Hematopoietic multipotent progenitor cell treated with erythropoietin and hydrocortisone succinate and interleukin-3 and kit ligand, for 6 days (in vitro differentiated cells): ENCODE measurements at places on chromosomes 1 and 21.

DNA sequence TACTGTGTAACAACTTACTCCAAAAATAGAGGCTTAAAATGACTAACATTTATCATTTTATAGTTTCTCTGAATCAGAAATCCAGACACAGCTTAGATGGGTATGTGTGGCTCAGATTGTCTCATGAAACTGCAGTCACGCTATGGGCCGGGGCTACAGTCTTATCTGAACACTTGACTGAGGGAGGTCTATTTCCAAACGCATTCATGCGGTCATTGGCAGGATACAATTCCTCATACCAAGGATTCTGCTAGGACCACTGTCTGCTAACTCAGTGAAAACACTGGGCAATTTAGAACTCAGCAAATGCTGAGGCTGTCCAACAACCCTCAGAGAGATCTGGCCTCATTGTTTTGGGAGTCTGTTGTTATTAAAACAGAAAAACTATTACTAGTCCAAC, 178.6 kb downstream of the TBX15 start:
- DNase-seq = no peak

- peak; percentile 43 for DNase-seq
Observed at GRCh38 chr21:16419188-16419921, 689.6 kb downstream of the USP25 start.

- peak; percentile 53 for DNase-seq
Observed at GRCh38 chr1:206685334-206685768, 646 bp downstream of the MAPKAPK2 start.

DNA sequence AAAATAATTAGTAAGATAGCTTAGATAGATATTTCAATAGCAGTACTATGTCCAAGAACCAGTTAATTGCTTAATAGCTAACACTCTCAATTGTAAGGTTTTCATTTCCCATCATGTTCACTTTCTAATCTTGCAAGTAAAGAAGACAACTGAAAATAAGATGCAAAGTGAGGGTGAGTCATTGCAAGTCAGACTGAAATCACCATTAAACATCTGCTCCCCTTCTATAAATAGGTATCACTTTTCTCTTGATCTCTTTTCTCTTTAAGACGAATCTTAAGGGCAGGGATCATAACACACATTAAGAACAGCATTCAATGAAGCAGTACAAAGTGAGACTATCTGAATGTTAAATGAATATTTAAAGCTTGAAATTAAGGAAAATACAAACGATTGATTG, 40.4 kb downstream of the UBR4 start:
- DNase-seq = peak; percentile 24

GRCh38 chr1:180586671-180587155, 27.9 kb downstream of the OVAAL start:
- DNase-seq = no peak

- no peak for DNase-seq
Observed at GRCh38 chr1:177001556-177001955, 163.0 kb downstream of the ASTN1 start.

DNA sequence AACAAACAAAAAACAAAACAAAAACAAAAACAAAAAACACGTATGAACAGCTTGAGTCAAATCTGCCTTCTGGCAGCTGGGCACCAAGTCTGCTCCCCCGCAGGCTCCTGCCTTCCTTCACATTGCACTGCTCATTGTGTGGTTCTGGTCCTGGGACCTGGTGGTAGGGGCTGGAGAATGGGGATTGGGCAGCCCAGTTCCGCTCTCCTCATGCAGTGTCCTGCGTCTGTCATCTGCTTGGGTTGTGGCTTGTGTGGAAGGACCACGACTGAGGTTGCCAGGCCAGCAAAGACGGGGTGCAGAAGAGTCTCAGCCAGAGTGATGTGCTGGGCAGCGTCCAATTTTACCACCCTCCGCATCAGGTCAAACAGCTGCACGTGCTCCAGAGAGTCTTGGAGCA, 11.1 kb downstream of the OR2AJ1 start:
- DNase-seq = no peak

- no peak for DNase-seq
Observed at GRCh38 chr1:25994402-25995150, 3.3 kb downstream of the PAFAH2 start.

GRCh38 chr1:228985661-228986060, 250.4 kb downstream of the RHOU start:
- no peak for DNase-seq

GRCh38 chr1:95388031-95388430, 154.0 kb downstream of the RWDD3 start:
- no peak for DNase-seq

DNA sequence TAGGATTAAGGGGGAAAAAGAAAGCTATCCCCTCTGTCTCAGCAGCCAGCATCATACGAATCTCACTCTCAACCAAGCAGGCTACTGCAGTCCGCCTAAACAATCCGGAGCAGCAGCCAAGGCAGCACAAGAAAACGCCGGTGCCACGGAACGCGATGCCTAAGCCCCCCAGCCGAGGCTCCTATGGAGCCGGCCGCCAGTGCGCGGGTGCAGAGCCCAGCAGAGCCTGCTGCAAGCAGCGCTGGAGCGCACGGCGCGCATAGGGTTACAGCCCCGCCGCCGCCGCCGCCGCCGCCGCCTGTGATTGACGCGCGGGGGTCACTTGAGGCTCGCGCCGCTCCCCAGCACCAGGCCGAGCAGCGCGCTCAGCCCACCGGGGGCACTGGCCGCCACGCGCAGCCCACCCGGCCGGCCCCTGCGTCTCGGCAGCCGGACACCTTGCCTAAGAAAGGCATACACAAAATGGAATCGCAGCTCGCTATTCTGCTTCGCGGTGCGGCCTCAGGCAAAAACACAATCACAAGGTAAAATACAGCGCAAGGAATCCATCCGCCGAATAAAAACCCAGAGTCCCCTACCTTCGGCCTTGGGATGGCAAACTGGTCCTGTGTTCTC, 780 bp downstream of the HIVEP3 start:
- DNase-seq = peak; percentile 39

DNA sequence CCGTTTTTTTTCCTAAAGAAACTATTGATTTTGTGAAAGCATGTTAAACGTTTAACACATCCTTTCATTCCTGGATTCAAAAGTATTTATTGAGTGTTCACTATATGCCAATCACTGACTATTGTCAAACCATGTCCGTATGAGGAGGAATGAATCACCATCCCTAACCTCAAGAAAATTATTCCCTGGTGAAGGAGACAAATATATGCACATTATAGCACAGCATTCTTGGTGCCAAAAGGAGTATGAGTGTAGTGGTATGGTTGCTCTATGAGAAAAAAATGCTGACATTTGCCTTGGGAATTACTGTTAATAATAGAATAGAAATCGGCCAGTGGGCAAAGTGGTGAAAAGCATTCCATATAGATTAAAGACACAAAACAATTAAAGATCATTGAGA, 1390.1 kb downstream of the MRPL39 start:
- no peak for DNase-seq

GRCh38 chr1:55120538-55120937, 81.2 kb downstream of the PCSK9 start:
- no peak for DNase-seq

- no peak for DNase-seq
Observed at GRCh38 chr1:189315035-189315901, 1162.4 kb downstream of the BRINP3 start.

DNA sequence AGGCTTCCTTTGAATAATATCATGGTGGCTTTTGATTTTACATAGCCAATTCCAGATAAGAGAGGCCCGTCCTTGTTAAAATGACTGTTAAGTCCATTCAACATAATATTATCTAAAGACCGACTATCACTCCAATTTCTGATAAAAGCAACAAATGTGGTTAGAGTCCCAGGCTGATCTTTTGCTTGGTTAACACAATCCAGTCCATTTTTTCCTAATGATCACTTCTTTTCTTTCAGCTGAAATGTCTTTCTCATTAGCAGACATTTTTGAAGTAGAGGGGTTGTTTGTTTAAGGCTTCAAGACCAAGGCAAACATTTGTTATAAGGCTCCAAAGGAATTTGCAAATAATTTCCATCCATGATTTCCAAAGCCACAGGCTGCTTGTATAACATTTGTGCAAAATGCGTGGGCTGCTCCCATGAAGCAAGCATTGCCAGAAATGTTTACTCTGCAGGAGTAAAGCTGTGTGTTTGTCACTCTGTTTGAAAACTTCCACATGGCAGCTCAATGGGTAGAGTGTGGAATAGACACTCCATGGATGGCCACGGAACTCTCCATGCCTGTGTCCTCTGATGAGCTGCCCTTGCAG, 111.5 kb downstream of the PSMG1 start:
- no peak for DNase-seq

- no peak for DNase-seq
Observed at GRCh38 chr1:41238311-41238988, 3.7 kb downstream of the SCMH1 start.

DNA sequence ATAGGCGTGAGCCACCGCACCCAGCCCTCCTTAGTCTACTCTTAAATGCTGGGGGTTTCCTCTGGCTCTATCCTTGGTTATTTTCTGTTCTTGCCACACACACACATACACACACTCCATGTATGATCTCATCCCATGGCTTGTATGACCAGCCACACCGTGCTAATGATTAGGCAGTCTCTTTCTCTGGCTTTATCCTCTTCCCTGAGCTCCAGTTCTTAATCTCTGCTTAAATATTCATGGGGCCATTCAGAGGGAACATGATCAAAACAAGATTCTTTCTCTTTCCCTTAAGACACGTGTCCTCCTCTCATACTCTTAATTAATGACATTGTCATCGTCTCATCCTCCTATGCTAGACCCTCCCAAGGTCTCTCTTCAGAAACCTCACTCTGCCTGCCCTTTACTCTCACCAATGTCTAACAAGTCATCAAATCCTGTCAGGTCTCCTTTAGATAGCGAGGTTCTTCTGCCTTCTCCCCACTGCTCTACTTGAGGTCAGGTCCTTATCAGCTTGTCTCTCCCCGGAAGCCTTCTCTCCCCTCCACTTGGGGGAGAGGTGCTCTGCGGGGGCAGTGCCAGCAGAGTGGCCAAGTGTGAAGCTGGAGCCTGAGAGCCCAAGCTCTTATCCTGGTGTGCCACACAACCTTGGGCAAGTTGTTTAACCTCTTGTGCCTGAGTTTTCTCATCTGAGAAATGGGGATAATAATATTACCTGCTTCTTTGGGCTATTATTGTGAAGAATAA, 83.0 kb upstream of the GNG12 start:
- no peak for DNase-seq

DNA sequence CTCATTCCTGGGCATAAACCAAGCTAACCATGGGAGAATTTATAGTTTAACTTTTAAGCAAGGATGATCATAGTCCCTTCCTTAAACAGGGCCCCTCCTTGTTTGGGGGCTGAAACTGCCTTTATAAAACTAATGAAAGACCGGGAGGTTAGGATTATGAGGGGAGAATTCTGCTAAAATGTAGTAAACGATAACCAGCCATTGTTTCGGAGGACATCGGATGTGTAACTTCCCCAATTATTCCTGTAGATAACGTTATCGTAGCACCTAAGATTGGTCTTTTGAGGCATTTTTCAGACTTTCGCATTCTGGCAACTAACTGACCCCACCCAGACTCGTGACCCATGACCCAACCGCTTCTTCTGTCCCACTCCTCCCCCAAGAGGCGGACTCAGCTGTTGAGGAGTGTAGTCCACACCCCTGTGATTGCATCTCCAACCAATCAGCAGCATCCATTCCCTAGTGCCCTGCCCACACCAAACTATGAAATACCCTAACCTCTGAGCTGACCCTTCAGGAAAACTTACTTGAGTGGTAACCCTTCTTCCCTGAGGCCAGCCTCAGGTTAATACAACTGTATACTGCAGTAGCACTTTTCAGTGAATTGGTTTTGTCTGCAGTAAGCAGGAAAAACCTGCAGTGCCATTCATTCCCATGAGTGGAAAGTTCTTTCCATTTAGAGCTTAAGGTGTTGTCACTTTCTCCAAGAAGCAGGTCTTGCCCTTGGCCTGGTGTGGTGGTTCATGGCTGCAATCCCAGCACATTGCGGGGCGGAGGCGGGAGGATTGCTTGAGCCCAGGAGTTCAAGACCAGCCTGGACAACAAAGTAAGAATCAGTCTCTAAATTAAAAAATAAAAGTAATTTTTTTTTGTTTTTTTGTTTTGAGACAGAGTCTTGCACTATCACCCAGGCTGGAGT, 823 bp upstream of the SYF2 start:
- DNase-seq = peak; percentile 100

DNA sequence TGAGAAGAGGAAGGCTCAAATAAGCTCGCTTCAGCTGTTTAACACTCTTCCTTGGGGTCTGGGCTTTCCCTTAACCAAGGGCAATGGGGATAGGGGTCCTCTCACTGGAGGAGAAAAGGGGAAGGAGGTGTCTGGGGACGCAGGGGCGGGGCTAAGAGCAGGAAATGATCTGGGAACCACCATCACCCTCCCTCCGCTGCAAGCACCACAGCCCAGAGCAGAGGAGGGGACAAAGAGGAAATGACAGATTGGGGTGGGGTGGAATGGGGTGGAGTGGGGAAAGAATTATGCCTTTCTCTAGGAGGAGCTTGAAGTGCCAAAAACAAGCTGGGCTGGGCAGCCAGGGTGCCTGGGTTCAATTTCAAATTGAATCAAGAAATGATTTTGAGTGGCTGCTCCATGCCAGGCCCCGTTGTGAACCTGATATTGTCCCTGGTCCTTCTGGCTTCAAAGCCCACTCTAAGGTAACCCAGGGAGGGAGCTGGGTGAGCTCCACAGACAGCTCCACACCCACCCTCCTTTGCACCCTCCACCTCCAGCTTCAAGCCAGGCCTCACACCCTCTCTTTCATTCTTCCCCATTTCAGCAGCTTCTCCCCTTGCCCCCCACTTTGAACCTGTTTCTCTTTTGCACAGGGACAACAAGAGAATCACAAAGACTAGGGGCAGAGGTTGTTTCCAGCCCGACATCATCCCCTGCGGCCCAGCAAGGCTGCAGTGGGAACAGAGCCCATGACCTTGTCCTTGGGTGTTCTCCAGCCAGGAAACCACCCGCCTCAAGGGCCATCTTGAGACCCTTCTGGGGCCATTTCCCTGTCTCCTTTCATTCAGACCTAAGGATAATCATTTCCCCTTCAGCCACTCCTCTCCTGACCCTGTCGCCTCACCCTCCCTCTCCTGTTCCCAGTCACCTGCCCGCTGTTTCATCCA, 1.1 kb downstream of the ARHGAP30 start:
- DNase-seq = peak; percentile 90

DNA sequence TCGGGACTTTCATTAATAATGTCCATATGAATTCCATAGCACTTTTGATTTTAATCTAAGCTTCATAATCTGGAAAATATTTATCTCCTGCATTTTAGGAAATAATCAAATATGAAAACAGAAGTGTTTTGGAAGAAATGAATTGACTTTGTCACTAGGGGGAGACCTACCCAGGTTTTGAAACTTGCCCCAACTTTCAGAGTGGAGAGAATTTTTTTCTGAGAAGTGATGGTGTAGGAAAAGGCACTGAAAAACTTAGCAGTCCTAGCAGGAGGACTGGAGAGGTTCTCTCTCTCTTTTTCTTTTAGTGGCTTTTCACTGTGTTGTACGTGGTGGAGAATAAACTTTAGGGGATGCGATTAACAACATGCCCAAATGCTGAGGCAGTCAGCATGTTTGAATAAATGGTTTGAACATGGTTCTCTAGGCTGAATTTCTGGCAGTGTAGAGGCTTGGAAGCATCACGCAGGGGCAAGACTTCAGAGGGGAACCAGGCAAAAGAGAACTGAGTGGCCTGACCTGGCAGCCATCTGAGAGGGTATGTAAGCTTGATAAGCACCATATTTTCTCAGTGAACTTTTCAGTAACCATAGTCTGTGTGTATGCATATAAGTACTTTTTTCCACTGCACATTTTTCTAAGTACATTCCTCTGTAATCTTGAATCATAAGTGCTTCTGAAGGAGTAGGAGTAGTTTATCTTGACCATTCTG, 68.3 kb upstream of the NEK7 start:
- DNase-seq = peak; percentile 77
